ENCODE measurements at places on chromosomes 16 and 17. TPM values are rescaled to one million over a fixed set of nuclear protein-coding genes. Genes with fewer than 3 reads are reported as not detected.

DNA sequence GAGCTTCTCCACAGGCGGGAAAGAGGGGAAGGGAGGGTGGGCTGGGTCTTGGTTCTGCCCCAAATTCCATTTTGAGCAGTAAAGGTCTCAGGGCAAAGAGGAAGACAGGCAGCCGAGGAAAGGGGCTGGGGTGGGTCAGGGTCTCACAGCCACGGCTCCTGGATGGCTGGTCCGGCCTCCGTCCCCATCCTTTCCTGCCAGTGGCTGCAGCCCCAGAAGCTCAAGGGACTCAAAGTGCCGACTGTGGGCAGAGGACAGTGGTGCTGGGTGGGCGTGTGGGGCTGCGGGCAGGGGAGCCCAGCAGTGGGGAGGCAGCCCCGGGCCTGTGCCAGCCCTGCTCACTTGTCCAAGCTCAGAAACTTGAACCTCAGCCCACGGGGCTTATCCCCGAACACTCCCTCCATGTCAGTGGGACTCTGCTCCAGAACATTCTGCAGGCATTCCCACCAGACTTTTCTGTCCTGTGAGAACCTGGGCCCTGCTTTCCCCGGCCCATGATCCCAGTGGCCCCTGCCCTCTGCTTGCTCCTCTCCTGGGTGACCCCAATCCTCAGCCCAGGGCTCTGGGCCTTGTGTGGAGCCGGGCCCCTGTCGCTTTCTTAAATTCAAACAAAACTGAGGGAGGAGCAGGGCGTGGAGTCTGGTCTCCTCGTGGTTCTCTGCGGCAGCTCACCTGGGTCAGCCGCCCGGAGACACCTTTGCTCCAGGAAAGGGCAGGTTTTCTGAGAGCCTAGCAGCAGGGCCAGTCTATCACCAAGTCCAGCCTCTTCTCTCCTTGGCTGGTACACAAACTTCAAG lies 117.8 kb upstream of the METRNL start:
- no peak for DNase-seq

GRCh38 chr16:56298948-56299596 lies 107.8 kb downstream of the GNAO1 start:
- DNase-seq = no peak

The LRRC37A3 gene
- polyA plus RNA-seq = 2.7 TPM

The KCNJ2 gene
- polyA plus RNA-seq = 0.23 TPM
